ENCODE measurements at places on chromosomes 7 and 10.

DNA sequence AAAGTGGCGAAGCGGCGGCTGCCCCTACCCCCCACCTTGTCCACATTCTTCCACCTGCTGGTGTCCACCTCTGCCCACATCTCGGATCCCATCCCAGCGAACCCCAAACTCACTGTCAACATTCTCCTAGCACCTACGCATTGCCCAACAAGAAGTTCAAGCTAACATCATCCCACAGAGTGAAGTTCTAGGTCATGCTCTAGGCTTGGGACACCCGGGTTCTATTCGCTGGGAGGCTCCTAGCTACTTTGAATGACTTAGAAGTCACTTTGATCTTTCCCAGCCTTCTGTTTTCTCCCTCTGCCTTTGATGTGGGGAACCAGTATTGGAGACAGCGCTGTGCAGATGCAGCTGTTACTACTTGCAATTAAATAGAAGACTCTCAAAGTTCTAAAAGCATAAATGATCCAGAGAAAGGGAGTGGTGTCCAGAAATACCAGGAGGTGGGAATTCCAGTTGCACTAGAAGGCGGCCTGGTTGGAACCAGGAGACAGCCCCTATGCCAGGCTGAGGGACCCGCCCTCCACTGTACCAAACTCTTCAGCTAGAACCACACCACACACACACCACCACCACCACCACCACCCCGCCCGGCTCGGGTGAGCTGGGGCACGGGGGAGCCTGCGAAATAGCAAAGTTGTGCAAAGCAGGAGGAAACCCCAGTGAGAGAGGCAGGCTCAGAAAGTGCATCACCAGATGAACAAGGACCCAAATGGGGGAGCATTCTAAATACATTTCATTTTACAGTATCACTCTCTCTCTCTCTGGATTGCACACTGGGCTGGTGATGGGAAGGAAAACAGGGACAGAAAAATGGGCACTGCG is 5.5 kb upstream of the VGF start:
- DNase-seq: no peak

DNA sequence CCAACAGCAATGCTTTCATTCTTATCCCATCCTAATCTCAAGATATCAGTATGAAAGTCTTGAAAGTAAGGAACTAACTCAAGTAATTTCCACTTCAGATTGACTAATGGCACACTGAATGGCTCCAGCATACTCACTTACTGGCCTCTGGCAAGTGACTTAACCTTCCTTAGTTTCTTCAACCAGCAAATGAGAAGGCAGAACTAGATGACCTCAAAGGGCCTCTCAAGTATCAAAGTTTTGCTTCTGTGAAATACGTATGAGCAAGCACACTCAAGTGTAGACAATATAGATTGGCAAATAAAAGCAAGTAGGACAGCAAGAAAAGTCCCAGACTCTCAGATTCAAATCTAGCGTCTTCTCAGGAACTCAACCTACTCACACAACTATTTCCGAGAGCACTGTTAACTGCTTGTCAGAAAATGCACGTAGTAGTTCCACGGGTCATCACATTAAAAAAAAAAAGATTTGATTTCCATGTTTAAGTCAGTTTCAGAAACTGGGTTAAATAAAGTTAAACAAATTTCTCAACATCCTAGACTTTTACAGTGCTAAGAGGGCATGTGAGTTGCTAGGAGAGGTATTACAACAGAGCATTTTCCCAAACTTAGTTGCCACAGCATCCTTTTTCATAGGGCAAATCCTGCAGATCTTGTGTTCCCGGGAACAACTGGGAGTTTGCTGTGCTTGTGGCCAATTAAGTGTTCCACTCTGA is 276.9 kb upstream of the KLF14 start:
- DNase-seq: no peak

DNA sequence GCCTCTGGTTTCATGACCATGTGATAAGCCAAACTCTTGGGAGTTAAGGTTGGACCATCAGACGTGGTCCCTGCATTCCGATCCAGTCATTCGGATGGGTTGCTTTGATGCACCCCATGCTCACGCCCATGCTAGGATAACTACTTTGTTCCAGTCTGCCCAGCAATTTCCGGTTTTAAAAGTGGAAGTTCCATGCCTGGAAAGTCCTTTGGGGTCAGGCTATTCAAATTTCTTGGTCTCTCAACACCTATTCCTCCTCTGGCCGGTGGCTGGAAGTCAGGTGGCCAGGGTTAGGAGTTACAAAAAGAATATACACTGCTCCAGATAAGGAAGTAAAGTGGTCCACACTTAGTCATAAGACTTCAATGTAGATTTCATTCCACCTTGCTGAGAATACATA is 37.7 kb upstream of the HABP2 start:
- no peak for DNase-seq

GRCh38 chr10:32929634-32930033 is 28.4 kb downstream of the ITGB1 start:
- DNase-seq: no peak

DNA sequence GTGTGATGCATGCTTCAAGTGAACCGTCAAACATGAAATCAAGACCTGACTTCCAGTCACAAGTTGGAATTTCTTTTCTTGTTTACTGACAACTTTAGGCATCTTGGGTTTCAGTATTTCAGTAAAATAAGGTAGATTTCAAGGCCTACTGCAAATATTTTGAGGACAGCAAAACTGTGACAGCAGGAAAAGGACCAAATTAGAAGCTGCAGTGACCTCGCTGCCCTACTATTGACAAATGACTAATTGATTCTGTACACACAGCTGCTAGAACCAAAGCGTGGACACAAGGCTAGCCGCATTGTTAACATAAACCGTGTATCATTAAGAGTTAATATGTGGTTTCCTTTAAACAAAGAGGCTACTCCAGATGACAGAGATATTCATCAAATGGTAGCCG is 105.7 kb upstream of the SEC61G start:
- DNase-seq: peak; percentile 47

DNA sequence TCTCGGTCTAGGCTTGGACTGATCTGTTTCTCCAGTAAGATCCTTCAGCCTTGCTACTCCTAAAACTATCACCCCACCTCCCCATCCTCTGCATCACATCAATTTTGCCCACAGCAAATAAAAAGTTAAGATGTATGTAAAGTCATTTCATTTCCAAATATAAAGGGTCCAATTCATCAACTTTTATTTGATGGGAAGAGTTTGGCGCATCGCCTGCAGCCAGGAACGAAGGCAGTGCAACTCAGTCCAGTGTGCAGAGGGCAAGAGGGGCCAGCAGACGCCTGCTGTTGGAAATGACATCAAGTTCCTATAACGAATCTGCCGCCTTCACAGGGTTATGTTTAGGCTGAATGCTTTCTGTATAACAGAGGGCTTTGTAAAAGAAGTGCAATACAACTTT is 97.0 kb downstream of the SVIL start:
- DNase-seq: no peak

- DNase-seq: no peak
These were observed 130.7 kb upstream of the FAM13C start for GRCh38 chr10:59493017-59493416.

DNA sequence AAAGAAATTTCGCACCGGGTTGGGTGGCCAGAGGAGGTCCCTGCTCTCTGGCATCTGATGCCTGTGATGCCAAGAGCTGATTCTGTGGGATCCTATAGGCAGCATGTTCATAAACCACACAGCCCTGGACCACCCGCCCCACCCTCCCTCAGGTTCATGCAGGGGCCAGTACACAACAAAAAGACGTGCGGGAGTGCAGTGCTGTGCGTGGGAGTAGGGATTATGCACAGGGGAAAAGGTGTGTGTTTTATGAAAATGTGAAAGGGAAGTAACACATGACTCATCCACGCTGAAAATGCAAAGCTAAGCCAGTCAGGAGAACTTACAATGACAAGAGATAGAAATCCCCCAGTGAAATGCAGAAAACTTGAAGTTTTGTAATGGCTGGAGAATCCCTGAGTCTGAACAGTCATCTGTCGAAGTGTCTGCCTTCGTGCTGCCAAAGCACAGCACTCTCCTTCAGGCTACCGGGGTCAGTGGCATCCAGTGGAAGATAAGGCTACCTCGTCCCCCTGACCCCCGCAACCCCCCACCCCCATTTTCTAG is 1.1 kb downstream of the KIAA1217 start:
- no peak for DNase-seq

GRCh38 chr10:130340816-130341215 is 204.6 kb downstream of the GLRX3 start:
- DNase-seq: no peak

DNA sequence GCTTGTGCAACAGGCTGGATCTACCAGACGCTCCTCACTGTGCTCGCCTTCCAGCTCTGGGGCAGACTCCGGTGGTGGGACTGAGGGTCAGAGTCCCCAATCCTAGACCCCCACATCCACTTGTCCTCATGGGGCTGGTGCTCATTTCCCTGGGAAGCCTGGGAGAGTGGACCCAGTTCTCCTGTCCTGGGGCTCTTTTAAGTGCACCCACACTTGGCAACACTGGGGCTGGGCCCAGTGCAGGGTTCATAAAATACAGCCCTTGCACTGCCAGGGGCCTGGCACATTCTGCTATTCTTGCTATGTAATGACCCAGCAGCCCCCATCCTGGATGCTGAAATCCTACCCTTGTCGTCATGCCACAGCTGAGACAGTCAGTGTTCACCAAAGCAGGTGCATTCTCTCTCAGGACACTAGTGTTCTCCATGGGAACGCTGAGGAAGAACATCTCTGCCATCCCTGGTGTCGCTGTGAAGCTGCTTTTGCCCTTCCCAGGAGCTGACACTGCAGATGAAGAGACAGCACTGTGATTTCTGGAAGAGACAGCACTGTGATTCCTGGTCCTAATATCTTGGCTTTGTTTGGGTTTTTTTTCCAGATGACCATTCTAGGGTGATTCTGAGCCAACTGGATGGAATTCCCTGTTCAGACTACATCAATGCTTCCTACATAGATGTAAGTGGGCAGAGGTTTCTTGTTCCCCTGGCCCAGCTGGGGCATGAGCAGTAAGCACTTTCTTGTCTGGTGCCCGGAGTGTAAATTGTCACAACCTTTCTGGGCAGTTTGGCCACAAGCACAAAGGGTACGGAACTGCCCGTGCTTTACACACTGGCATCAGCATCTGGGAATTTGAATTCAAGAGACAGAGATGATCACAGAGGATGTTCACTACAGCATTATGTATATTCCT is 65.6 kb downstream of the MKI67 start:
- no peak for DNase-seq

DNA sequence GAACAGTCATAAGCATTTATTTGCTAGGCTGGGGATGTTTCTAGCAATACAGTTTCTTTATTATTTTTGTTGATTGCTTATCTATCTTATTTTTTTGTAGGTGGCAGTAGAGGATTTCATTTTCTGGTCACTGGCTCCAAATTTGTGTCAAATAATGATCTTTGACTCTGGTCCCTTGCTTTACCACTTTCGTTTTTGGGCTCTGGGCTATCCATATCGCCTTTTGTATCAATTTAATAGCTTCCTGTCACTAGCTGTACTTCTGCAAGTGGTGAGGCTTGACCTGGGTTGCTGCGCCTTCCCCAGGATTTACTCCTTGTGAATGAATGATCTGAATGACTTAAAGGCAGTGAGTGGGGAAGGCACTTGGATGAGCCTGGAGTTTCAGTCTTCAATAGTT is 48.4 kb downstream of the MDFIC start:
- no peak for DNase-seq

DNA sequence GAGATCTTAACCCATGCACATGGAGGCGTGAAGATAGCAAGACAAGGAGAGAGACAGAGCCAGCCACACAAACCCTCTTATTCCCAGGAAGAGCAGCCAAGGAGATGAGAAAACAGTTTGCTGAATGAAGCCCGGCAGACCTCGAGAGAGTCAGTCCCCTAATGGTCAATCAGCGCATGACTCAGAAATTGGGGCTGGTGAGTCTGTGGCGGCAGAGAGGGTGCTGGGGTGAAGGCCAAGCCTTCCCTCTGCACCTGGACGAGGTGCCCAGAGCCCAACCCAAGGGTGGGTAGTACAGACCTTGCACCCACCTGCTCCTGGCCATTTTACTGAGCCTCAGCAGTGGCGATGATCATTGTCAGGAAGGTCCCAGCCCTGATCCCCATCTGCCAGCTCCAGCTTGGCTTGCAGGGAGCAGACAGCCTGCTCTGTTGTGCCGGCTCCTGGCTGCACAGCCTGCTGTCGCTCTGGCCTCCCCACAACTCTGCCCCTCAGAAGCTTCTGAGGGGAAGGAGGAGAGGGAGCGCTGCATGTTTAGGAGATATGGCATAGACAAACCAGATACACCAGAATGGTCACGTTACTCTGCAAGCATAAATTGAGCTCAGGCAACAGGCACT is 256.6 kb downstream of the RPS24 start:
- DNase-seq: no peak

DNA sequence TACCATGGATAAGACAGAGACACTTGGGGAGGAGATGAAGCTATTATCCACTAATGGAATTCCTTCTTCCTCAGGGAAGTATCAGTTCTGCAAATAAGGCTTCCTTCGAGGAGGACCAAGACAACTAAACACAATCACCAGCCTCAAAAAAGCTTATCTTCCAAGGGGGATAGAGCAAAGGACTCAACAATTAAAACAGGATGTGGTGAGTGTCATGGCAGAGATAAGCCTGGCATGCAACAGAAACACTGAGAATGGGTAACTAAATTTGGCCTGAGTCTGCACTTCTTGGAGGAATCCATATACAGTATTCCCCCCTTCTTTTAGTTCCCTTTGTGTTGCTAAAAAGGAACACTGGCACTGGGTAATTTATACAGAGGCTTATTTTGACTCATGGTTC is 1285.2 kb downstream of the GATA3 start:
- DNase-seq: no peak

DNA sequence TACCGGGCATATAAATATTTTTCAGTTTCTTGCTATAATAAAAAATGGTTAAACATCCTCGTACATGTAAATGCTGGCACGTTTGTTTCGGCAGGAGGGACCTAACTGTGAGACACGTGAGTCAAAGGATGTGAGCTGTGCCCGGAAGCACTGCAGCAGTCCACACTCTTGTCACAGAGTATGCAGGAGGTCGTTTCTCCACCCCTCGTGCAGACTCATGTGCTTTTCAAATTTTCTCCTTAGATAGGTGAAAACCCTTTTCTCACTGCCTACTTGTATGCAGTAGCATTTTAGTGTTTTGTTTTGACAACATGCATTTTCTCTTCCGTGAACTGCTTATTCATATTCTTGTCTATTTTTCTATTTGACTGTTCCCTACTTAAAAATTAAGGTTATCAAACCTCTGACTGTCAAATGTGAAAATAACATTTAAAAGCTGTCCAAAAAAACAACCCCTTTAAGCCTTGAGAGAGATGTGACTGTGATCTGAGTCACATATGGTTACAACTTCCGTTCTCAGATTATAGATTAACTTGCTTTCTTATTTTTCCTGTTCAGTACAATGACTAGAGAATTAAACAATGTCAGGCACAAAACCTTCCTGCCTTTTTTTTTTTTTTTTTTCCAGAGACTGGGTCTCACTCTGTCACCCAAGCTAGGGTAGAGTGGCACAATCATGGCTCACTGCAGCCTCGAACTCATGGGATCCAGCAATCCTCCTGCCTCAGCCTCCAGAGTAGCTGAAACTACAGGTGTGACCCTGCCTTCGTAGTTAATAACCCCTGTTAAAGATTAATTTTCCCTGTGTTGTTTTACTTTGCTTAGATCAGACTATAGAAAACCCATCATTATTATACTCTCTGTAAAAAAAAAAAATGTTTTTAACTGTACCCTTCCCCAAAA is 45.1 kb downstream of the DPY19L1 start:
- DNase-seq: no peak

GRCh38 chr7:131021460-131021859 is 287.5 kb upstream of the KLF14 start:
- DNase-seq: no peak

- DNase-seq: no peak
These were observed 14.6 kb downstream of the ITGB1 start for GRCh38 chr10:32943395-32943794.
